IPS DF 19.7 (cell line): ENCODE measurements at places on chromosomes 3 and 15.

GRCh38 chr3:55042591-55042990 is 114.7 kb upstream of the LRTM1 start:
- no peak for DNase-seq

- DNase-seq: no peak
These were observed 35.6 kb downstream of the LRRFIP2 start for GRCh38 chr3:37138816-37139215.

DNA sequence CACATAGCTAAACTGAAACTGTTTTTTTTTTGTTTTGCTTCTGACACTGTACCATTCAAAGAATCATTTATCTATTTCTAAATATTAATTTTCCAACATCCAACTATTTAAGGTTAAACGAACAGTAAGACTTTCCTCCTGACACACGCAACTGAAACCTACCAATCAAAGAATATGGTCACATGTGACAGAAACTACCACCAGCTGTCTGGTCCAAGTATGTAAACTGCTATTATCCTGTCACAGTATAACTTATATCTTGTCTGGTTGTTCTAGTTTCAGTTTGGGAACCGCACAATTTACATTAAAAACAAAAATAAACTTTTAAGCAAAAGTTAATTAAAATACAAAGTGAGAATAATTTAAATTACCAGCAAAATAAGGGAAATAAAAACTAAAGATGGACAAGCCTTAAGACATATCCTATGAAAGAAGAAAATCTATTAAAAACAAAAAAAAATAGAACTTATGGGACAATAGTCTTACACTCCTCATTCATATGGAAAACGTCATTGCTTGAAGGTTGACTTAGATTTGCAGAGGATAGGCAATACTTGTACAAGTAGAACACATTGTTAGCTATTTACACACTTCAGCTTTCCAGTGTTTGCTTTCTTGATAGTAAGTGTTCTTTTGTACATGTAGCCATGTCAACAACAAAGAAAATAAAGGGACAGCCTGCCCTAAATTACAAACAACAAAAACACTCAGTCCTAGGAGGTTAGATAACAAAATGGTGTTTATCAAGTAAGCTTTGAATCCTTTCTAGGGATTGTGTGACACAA is 26.8 kb upstream of the CHRM5 start:
- DNase-seq: no peak

DNA sequence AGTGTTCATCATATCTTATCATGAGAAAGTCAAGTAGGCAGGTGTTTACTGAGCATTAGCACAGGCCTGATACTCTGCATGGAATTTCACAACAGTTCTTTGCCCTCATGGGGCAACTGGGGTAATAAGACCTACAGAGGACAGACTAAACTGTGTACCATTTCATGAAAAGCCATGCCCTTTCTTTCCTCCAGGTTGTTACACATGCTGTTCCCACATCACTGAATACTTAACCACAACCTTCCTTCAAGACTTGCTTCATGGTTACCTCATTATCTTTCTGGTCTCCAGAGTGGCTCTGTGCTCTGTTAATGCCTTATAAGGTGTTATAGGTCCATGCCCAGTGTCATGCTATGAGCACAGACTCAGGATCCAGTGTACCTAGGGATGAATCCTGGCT is 28.2 kb upstream of the RSL24D1 start:
- no peak for DNase-seq
